ENCODE measurements at places on chromosomes 12 and 14.

DNA sequence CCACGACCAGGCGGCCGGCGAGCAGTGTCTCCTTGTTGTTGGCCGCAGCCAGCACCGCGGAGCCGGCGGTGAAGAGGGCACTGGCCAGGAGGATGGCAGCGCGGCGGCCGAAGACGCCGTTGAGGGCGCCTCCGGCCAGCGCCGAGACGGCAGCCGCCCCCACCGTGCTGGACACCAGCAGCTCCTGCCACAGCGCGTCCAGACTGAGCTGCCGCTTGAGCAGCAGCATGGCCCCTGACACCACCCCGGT, 691 bp downstream of the SLC2A13 start:
- peak; percentile 59 for DNase-seq

- DNase-seq = peak; percentile 30
Measured at GRCh38 chr14:89794096-89794495, 160.4 kb downstream of the EFCAB11 start.

GRCh38 chr14:94022532-94023411, 3.4 kb upstream of the OTUB2 start:
- no peak for DNase-seq

- DNase-seq = no peak
Measured at GRCh38 chr12:49273726-49274395, 9.0 kb downstream of the TUBA1C start.

- no peak for DNase-seq
Measured at GRCh38 chr12:28857369-28857768, 291.7 kb upstream of the FAR2 start.

GRCh38 chr12:41604830-41605229, 416.7 kb downstream of the PDZRN4 start:
- DNase-seq = no peak

GRCh38 chr12:45713078-45713477, 16.4 kb upstream of the ARID2 start:
- no peak for DNase-seq

GRCh38 chr12:75481013-75481705, 604 bp downstream of the GLIPR1 start:
- no peak for DNase-seq

- DNase-seq = peak; percentile 73
Measured at GRCh38 chr12:51371295-51371953, 19.8 kb downstream of the GALNT6 start.

DNA sequence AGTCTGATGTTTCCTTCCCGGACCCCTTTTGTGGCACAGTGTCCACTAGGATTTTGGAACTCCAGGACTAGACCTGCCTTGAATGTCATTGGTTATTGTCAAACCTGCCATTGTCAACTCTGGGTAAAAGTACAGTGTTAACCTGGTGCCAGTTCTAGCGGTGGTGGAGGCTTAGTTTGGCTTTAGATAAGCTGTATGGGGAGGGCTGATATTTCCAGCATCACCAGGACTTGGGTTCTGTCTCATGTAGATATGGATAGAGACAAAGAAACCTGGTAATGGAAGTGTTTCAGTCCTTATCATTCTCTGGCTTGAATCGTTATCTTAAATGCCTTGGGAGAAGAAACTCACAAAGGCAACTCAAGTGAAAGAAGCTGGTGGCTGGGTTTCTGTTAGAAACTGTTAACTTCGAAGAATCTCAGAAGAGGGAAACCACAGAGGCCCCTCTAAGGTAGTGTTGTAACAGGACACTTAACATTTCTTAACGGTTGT, 10.6 kb downstream of the CHST11 start:
- no peak for DNase-seq

- no peak for DNase-seq
Measured at GRCh38 chr12:46921048-46921763, 95.4 kb upstream of the SLC38A4 start.

GRCh38 chr14:61699027-61699426, 3.7 kb downstream of the HIF1A start:
- no peak for DNase-seq

DNA sequence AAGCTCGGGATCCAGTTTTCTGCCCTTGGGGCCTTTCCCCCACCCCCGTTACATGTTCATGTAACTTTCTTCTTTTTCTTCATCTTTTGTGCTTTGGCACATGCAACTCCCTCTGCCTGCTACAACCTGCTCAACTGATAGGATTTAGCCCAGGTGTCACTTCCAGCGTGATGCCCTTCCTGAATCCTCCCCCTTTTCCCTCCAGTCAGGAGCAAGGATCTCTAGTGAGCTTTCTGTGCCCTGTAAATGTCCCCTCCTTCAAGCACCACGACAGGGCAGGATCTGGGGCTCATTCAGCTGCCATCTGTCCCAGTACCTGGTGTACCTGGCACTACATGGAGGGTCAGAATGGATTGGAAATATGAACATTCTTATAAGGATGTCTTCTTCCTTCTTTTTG, 15.3 kb downstream of the PELI2 start:
- no peak for DNase-seq

DNA sequence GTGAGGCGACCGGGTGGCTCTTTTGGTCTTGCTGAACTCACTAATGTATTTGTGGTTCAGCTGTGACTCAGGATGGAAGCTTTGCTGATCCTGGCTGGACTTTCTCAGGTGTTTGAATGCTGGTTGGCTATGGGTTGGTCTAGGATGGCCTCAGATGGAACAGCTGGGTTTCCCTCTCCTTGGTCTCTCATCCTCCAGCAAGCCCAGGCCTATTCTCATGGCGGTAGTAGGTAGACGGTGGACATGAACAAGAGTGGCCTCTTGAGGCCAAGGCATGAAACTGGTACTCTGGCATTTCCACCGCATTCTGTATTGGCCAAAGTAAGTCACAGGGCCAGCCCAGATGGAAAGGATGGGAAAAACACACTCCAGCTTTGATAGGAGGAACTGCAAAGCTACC, 11.8 kb upstream of the POLR3B start:
- no peak for DNase-seq

DNA sequence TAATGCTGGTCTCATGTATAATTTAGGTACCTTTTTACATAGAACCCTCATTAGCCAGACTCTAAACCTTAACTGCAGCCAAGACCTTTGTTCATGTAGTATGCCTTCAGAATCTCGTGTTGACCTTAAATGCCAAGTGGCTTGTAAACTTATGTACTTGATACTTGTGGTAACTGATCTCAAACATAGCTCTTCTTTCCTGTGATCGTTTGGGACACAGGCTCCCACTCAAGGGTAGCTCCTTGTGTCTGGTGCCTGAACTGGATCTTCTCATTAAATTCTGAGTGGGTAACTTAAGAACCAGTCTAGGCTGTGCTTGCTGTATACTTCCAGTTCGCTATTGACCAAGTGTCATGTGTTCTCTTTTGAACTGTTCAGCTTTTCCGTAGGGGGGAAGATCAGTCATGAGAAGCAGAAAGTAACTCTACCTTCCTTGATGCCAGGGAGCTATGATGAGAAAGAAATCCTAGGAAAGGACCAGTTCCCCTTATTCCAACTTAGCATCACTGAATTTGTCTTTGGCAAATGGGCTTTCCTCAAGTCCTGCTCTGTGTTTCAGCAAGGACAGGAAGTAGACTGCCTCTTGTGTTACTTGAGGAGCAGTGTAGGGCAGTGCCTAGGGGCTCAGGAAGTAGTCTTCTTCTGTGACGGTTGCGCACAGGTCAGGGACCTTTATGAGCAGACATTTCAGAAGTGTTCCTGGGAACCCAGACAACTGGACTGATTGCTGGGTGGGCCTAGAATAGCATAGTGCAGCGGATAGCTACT, 2.5 kb downstream of the LGALS3 start:
- no peak for DNase-seq

GRCh38 chr12:32788405-32788804, 32.7 kb upstream of the YARS2 start:
- DNase-seq = no peak

- no peak for DNase-seq
Measured at GRCh38 chr12:12266389-12266872, 413 bp downstream of the LRP6 start.

- DNase-seq = no peak
Measured at GRCh38 chr12:95169368-95169767, 47.9 kb downstream of the FGD6 start.

- peak; percentile 60 for DNase-seq
Measured at GRCh38 chr12:6375269-6376078, at the start of gene SCNN1A. Gene SCNN1A (minus strand): TSS chr12:6375563. CDS start chr12:6374783, 780 bp downstream.

DNA sequence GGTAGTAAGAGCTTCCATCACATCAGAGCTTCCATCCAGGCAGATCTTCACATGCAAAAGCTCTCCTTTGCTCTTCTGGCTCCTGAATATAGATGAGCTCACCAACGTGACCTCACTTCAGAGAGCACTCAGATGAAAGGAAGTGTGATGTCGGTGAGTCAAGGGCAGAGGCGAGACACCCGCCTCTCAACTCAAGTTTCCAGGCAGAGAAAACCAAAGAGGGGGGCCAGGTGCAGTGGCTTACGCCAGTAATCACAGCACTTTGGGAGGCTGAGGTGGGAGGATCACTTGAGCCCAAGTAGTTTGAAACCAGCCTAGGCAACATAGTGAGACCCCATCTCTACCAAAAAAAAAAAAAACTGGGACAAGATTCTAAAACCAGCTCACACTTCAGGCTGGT, 126.9 kb downstream of the DUSP6 start:
- no peak for DNase-seq

DNA sequence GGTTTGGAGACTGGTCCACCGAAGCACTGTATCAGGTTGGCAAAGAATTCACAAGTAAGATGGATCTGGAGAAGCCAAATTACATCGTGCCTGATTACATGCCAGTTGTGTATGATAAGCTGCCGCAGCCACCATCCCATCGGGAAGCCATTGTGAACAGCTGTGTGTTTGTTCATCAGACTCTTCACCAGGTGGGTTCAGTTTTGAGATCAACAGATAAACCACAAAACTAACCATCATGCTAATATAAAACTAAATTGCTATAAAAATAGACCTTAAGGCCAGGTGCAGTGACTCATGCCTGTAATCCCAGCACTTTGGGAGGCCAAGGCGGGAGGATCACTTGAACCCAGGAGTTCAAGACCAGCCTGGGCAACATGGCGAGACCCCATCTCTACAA, 58.9 kb downstream of the HSP90AA1 start:
- DNase-seq = no peak

DNA sequence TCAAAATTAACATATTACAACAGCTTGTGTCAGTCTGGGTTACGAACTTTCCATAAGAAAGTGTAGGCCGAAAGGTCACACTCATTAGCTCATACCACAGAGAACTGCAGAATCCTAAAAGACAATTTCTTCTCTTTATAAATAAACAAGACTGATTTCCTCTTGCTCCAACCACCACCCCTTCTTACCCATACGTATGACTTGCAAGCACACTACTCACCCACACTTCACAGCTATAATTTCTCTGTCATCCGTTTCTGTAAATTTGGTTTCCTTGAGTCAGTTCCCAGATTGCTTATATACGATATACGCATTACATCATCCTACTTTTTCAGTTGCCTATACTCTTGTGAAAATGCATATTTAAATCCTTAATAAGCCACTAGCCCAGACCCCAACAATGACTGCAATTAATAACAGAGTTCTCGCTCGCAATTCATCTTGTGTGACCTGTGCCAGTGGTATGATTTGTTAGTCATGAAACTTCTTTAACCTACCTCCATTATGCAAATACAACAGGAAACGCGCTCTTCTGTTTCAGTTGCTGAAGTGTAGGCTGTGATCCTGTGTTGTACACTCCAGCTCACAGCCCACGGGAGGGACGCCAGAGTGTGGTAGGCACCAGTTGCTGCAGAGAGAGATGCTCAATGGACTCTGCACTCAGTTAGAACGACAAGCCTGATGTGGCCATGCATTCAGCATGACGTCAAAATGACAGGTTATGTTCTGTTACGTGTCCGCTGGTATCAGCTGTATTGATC, 417.6 kb downstream of the PDZRN4 start:
- no peak for DNase-seq

DNA sequence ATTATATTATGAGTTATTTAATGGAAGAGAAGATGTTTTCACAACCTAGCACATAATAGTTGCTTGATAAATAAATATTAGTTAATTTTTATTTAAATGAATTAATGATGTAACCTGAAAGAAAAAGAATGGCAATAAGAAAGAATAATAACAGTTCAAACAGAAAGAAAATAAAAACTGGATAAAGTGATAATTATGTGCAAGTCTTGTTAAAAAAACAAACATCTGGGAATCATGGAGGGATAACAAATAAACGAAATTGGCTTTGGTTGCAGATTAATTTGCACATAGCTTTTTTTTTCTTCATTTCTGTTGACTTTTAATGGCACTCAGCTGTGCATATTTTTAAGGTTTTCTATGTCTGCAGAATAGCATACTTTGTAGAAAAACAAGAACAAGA, 23.4 kb upstream of the ABCD2 start:
- no peak for DNase-seq

GRCh38 chr14:51844081-51844881, 16.1 kb upstream of the GNG2 start:
- DNase-seq = no peak

- no peak for DNase-seq
Measured at GRCh38 chr14:68808696-68809480, 16.0 kb upstream of the ZFP36L1 start.
